Ovary (tissue), 10 donors: ENCODE measurements at places on chromosomes 5 and 9.

DNA sequence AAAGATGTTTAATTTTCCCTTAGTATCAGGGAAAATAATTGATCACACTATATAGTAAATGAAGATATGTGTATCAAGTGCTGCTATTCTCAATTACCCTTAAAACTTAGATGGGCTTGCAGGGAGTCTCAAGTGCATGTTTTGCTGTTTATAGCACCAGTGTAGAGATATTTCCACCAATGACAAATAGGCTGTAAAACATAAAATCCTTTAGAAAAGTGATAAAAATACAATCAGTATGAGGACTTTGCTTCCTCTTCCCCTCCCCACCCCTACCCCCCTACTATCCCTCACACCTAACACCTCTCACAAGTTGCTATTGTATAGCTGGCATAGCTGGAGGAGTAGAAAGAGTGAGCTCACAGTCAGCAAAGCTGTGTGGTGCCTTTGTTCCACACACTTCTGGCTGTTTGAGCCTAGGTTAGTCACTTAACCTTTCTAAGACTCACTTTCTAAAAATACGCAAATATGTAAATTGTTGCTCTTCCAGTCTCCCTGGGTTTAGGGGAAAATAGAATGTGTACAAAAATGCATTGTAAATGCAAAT lies 93.1 kb downstream of the PDE4D start:
- DNase-seq = no peak

DNA sequence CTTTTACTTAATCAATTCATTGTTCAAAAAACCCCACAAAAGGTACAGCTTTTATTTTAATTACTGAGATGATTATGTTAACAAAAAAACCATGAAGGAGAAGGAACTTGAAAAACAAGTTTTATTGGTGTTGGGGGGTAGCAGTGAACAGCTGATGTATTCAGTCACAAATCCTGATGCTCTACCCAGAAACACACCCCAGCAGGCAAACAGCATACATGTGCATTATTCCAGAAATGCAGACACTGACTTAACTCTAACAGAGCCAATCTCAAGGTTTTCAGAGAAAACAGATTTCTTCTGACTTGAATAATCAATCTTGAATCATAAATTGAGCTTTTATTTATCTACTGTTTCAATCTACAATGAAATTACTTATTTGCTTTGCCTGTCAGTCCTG lies 175.2 kb downstream of the ZSWIM6 start:
- DNase-seq = no peak

- no peak for DNase-seq
These were observed 4.9 kb downstream of the LCN2 start for GRCh38 chr9:128153947-128154695.

DNA sequence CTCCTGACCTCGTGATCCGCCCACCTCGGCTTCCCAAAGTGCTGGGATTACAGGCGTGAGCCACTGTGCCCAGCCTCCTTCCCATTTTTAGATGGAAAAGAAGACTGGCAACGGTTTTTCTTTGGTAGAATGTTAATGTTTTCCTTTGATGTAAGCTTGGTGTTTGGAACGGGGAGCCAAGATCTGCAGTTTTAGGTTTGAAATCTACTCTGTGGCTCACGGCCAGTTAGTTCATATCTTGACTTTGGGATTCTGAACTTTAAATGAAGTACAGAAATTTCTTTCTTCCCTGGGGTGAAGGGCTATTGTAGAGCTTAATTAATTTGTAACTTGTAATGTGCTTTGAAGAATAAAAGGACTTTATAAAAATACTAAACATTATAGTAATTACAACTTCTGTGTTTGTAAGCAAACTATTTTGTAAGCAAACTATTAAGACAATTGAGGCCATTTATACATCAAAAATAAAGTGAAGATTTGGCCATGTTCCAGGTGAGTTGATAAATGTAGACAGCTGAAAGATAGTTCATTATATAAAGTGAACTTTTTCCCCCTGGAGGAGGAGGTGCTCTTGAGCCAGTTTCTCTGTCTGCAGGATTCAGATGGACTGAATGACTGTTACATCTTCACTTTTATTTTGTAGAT lies 117.1 kb upstream of the TUT7 start:
- DNase-seq = no peak

GRCh38 chr5:162796507-162796906 lies 640.9 kb upstream of the CCNG1 start:
- DNase-seq = no peak

DNA sequence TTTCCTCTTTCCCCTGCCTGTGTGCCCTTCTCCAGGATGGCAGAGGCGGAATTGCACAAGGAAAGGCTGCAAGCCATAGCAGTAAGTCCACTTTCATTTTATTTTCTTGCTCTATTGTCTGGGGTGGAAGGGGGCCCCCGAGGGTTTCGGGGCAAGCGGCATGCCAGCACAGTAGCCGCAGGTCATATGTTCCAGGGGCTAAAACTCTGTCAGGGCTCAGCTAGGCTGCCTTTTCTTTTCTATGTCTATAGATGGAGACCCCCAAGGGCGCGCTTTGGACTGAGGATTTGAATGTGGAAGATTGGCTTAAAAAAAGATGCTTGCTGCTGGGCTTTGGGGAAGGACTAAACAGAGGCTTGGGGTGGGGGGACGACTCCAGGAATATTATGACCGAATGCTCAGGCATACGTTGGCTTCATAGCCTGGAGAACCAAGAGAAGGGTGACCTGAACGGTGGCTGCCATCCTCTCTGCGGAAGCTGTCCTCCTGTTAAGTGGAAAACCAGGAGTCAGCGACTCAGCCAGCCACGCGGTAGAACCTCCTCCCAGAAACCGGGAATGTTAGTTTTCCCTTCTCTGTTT lies 545 bp downstream of the PALM2AKAP2 start:
- DNase-seq = no peak

DNA sequence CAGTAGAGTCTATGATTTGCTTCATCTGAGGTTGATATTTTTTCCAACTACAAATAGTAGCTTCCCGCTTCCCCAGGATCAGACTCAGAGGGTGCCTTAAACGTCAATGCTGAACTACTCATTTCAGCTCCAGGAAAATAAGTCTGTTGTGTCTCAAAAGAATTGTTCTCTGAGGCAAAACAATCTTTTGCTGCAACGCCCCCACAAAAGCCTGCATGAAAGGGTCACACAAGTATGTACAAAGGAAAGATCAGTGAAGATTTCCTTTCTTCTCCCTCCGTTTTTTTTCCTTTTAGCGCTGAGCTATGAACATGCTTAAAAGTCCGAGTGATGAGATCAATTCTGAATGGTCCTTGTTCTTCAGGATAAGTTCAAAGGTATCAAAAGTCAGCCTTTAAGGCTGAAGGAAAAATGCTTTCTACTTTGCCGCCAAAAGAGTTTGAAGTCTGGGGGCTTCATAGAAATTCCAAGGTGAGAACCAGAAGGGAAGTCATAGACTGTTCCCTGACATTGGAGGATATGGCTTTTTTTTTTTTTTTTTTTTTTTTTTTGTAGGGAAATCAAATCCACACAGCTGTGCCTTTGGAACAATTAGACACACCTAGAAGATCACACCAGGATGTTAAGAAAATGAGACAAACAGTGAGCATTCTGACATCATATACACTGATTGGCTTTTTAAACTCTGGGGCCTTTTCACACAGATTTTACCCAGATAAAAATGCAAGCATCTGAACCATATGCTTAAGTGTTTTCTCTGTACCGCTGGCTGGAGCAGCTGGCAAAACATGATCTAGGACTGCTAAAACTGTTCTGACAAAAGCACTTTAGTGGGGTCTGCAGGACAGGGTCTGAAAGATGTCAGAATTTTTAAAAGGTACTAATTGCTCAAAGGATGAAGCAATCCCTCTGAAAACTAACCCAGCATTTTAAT lies 329.3 kb downstream of the ENC1 start:
- DNase-seq = no peak

GRCh38 chr5:88287846-88288527 lies 19.3 kb upstream of the TMEM161B start:
- DNase-seq = no peak

- no peak for DNase-seq
These were observed 43.5 kb downstream of the LIX1 start for GRCh38 chr5:97098922-97099321.

GRCh38 chr5:132334812-132335211 lies 34.7 kb upstream of the SLC22A5 start:
- no peak for DNase-seq

- DNase-seq = no peak
These were observed 187.0 kb upstream of the S1PR3 start for GRCh38 chr9:88804254-88804596.

- DNase-seq = no peak
These were observed 1.9 kb downstream of the OSMR start for GRCh38 chr5:38847559-38848347.

DNA sequence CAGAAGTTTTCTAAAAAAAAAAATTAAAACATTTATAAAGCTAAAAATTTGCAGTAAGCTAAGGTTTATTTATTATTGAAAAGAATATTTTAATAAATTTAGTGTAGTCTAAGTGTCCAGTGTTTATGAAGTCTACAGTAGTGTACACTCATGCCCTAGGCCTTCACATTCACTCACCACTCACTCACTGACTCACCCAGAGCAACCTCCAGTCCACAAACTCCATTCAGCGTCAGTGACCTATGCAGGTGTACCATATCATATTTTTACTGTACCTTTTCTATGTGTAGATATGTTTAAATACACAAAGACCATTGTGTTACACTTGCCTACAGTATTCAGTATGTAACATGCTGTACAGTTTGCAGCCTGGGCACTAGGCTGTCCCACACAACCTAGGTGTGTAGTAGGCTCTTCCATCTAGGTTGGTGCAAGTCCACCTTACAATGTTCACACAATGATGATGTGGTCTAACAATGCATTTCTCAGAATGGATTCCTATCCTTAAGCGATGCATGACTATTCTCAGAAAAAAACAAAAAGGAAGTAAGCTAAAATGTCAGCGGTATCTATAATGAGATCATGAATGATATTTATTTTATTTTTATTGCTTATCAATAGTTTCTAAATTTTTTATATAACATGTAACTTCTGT lies 336.7 kb downstream of the AGTPBP1 start:
- DNase-seq = no peak

GRCh38 chr5:72525816-72526215 lies 18.6 kb upstream of the ZNF366 start:
- DNase-seq = no peak

- DNase-seq = no peak
These were observed 500.2 kb upstream of the NUDT12 start for GRCh38 chr5:104062621-104063377.

DNA sequence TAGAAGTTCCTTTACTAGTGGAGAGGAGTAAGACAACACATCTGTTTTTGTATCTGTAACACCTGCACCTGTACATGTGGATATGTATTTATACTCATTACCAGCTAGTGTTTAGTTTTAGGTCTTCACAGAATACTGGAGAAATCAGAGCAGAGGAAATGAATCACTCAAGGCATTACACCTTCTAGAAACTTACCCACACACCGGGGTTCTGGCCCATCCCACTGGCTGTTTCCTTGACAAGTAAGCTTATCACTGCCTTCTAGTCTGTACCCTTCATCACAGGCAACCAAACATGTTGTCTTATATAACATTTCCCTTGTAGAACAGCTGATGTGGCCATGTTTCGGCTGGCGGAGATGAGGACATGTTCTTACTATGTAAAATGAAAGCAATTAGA lies 76.7 kb downstream of the SVEP1 start:
- no peak for DNase-seq

DNA sequence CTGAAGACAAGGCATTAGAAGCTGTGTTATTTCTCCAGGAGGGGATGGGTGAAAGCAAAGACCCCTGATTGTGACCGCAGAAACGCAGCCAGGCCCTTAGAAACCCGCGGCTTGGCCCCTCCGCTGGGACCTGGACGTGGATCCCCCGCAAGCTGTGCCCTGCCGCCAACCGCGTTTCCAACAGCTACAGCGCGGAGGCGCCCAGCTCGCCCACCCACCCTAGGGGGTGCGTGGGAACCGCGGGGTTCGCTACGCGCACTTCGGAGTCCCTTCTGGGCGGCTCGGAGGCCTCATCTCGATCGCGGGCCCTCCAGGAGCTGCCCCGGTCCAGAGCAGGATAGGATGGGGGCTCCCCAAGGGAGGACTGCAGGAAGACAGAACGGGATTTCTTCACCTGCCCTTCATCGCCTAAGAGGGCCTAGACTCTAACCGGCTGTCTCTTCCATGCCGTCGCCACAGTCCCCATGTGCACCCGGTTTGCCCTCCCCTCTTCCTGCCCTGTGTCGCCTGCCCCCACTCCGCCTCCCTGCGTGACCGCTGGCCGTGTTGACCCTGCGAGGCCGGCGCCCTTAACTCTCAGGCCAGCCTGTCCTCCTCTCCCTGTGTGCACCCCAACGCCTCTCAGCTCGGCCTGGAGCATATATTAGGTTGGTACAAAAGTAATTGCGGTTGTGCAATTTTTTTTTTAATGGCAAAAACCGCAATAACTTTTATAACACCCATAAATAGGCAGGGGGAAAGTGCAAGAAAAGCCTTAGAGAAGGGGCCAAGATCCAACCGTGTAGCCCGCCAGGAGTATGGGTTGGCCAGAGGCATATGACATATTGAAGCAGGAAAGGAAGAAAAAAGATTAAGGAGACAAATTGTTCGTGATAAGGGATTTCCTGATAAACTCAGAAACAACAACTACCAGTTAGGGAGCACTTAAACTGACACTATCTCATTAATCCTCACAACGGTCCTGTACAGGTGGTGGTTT lies 68.1 kb upstream of the FREM1 start:
- no peak for DNase-seq

DNA sequence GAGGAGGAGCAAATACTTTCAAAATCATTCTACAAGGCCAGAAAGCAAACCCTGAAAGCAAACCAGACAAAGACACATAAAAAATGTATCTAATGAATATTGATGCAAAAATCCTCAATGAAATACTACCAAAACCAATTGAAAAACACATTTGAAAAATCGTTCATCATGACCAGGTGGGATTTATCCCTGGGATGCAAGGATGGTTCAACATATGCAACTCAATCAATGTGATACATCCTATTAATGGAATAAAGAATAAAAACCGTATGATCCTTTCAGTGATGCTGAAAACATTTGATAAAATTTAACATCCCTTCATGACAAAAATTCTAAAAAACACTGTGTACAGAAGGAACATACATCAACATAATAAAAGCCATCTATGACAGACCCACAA lies 337.6 kb downstream of the NNT start:
- DNase-seq = no peak

DNA sequence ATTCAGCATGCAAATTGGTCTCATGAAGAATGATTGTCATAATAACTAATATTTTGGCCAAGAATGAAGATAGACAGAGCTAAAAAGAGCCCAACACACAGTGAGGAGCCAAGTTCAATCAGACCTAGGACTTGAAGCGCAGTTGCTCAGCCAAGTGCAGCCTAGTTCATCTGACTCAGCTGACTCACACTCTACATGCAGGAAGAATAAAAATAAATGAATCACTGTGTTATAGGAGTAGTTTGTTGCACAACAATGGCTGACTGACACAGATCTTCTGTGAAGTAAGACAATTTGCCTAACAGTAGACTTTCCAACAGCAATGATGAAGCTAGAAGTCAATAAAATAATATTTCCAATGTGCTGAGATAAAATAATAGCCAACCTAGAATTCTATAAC lies 261.5 kb downstream of the CEMIP2 start:
- DNase-seq = no peak
